Suppressor macrophage treated with lipopolysaccharide for 1 hour (primary cell): ENCODE measurements at places on chromosomes 12 and 14.

GRCh38 chr12:104480826-104481440 is 24.2 kb downstream of the CHST11 start:
- peak; percentile 85 for DNase-seq

GRCh38 chr14:49898485-49898884 is 5.6 kb downstream of the ARF6 start:
- DNase-seq, result no peak

DNA sequence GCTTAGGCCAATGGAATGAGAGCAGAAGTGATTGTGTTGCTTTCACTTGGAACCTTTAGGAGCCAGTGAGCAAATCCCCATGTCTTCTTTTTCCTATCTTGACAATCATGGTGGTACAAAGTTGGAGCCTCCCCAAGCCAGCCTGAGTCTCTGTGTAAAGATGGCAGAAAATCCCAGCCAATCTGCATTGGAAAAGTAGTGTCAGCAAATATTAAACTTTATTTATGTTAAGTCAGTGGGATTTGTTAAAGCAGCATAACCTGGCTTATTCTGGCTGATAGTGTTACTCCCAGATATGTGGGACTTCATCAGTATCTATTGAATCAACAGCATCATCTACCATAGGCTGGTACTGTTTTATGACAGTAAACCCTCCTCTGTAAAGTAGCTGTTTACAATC is 2.2 kb upstream of the NUAK1 start:
- no peak for DNase-seq

DNA sequence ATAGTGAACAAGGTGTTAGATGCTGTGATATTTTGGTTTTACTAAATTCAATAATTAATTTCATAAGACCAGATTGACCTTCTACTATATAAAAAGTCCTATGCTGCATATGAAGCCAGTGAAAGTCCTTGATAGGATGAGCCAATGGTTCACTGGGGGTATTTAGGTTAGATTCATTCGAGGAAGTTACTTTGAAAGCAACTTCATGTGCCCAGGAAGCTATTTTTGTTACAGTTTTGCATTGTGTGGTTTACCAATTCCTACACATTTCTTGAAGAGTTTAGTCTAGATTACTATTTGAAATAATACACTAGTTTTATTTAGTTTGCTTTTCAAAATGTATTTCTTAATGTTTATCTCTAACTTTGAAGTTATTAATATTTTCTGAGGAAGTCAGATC is 58.5 kb upstream of the RMST start:
- DNase-seq, result no peak

- DNase-seq, result no peak
Observed at GRCh38 chr12:89179245-89179644, 173.1 kb downstream of the DUSP6 start.

DNA sequence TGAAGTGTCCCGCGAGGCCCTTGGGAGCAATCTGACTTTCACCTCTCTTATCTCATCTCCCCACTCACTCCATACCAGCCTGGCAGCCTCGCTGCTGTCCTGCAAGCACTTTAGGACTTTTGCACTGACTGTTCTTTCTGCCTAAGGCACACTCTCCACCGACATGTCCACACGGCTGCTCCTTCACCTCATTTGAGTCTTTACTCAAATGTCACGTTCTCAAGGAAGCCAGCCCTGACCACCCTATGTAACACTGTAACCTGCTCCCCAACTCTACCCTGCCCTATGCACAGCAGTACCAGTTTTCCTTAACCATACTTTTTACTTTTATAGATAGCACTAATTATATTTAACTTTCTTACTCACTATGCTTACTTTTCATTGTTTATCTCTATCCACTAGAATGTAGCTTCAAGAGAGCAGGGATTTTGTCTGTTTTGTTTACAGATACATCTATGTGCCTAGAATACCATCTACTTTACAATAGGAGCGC is 32.0 kb downstream of the PRKD1 start:
- no peak for DNase-seq

- DNase-seq, result no peak
Observed at GRCh38 chr12:110943373-110943772, 23.0 kb upstream of the MYL2 start.

GRCh38 chr14:58846682-58847465 is 209.1 kb downstream of the DACT1 start:
- no peak for DNase-seq

DNA sequence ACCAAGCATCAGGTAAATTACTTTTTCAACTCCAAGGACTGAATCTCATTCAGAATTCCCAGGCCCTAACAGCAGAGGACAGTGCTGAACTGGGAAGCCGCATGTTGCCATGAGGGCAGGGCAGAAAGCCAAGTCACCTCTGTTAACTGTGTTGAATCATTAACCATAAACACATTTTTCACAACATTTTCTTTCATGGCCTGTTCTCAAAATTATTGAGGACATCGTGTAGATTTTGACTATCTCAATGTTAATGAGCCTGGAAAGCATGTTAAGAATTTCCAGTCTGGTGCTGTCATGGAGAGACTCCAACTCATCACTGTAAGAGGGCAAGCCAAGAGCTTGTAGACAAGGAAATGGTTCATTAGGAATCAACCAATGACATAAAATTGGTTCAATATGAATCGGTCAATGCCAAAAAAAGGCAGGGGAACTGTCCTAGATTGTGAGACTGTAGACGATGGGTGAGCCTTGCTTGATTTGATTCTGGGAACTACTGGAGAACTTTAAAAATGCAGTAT is 33.7 kb downstream of the CPM start:
- no peak for DNase-seq

DNA sequence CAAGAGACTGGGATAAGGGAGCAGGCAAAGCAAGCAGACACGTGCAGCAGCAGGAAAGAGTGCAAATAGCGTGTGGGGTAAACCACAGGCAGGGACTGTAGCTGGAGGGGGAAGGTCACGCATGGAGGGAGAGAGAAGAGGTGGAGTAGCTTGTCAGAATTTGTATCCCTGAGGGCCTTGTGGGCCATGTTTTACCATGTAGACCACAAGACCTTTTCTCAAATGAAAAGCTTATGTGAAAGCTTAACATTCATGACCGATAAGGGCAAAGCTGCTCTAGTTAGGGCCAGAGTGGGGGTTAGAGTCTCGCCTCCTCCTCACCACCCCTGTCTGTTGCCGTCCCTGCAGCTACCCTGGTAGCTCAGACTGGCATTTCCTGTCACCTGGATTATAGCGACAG is 152.9 kb upstream of the E2F7 start:
- DNase-seq, result no peak

DNA sequence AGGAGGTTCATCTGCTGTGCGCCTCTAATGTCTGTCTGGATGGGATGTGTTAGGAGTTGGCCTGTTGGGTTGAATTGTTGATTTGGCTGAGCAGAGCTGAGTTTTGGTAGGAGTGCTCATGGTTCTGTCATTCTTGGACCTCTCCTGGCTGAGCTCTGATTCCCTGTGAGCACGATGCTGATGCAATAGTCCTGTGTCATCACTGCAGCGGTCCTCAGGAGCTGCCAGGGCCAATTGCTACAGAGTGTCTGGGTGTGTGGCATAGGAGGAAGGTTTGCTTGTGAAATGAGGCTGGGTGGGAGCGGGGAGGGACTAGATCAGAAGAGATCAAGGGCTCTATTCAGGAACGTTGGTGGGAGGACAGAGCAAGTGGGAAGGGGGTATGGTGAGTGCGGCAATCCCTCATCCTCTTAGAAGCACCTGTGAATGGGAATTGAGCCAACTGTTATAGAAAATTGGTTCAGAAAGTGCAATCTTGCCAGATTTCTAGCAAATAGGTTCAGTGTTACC is 21.2 kb downstream of the PEX5 start:
- DNase-seq, result no peak

DNA sequence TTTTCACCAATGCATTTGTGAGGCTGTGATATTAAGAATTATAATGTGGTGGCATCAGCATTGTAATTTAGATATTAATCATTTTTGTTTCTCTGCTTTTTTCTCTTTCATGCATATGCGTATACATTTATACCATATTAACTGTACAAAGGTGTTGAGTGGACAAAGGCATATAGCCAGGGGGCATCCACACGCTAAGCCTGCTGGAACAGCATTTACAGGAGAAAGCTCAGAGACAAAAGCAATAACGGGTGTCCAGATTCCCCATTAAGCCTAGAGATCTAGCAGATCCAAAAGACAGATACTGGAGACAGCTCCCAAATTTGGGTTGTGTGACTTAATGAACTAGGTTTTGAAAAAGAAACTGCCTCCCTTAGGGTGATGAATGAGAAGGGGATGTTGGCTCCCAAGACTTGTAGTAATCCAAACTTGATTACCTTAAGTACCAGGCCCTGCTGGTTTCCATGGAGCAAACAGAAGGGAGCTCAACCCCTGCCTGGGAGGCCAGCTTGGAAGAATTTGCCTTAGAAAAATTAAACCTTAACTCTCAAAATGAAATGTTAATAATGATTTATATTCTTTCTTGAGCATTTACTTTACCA is 181.9 kb downstream of the SLC6A15 start:
- DNase-seq, result no peak

- DNase-seq, result no peak
Observed at GRCh38 chr14:21054123-21054767, 3.4 kb upstream of the RNASE8 start.

GRCh38 chr12:16542586-16542985 is 63.4 kb downstream of the LMO3 start:
- no peak for DNase-seq

DNA sequence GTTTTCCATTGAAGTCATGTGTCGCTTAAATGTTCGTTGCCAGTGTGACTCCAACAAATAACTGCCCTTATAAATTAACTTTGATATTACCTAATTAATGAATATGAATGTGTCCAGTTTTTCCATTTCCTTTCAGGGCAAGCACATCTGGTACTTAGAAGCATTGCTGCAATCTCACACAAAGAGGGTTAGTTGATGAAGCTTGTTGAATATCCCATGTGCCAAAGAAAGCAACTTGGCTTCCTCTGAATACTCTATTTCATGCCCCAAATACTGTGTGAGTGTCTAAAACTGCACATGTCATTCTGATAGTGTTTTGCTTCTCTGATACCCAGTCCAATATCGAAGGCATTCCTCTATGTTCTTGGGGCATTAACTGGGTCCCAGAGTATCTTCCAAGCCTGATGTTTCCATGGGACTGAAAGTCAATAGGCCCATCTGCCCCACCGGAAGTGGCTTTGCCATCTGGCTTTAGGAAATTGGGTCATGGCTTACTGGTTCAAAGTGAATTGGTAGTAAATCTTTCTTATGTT is 75.8 kb upstream of the CNTN1 start:
- DNase-seq, result no peak

- no peak for DNase-seq
Observed at GRCh38 chr14:106670011-106670410, 1143.6 kb downstream of the TMEM121 start.

GRCh38 chr14:77197988-77198387 is 16.4 kb downstream of the TMEM63C start:
- no peak for DNase-seq

- peak; percentile 46 for DNase-seq
Observed at GRCh38 chr14:98138666-98139065, 1133.3 kb downstream of the BCL11B start.

DNA sequence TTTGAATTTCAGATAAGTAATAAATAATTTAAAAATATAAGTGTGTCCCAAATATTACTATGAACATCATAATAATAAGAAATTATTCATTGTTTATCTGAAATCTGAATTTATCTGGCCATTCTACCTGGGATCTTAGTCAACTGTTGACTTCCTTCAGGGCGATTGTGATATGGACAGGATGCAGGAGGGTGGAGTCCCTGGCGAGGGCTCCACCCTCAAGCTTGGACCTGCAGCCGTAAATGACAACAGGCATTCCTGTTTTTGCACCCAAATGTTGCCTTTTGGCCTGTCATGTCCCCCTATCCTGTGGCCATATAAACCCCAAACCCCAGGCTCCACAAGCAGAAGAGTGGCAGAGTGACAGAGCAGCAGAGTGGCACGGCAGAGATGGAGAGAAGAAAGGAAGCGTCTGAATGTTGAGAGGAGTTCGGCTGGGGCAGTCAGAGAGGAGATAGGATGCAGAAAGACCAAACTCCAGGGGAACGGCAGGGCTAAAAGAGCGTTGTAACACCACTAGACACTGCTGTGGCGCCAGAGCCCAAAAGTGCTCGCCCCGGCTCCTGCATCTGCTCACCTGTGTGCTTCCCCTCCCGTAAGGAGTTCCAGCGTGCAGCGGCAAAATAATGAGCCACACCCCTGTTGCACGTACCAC is 39.4 kb upstream of the FUT8 start:
- DNase-seq, result no peak

- peak; percentile 59 for DNase-seq
Observed at GRCh38 chr14:75494896-75495295, 27.4 kb upstream of the BATF start.

GRCh38 chr12:96421014-96421413 is 20.8 kb upstream of the CDK17 start:
- no peak for DNase-seq

DNA sequence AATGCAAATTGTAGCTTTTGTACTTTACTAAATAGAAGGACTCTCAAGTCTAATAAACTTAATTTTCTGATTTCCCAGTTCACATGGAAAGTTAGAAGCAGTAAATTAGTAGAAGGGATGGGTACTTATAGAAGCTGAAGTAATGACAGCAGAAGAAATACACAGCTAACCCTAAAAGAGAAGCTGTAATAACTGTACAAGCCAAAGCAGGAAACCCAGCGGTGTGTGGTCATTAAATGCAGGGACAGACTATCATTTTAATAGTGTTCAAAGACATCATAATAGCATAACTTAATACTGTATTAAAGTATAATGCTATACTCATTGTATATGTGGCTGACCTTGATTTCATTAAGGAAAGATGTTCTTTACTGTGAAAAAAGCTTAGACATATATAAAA is 74.9 kb downstream of the PCNX1 start:
- peak; percentile 13 for DNase-seq

DNA sequence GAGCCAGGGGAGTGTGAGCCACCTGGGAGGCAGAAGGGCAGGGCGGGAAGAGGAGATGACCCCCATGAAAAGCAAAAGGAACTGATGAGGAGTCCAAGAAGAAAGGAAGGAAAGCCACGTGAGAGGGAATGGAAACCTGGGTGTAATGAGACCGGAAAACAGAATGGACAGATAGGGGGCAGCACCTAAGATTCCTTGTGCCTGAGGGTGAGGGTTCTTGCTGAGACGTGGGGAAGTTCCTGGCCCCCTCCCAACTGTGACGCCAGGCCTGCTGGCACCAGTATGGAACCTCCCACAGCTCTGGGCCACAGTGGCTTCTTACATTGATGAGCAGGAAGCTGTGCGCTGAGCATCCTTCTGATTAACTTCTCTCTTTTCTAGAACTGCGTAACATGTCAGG is 30.8 kb downstream of the TTC7B start:
- DNase-seq, result peak; percentile 57

- no peak for DNase-seq
Observed at GRCh38 chr12:104490850-104491249, 34.1 kb downstream of the CHST11 start.

DNA sequence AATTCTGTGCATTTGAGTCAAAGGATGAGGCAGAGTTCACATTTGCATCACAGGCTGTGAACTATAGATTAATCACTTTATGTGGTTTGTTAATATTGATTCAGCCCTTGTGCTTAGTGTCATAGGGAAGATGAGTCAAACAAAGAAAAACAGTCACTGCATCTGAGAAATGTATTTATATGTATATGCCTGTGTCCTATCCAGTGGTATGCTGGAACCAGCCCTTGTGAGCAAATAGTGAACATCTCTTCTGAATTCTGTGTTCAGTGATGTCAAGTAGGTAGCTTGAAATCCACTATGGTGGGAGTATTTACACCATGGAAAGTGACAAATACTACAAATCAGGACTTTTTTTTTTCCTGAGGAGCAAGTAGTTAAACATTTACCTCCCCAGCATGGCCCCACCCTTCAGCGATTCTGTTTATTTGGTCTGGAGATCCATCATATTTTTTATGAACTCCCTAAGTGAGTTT is 128.5 kb downstream of the HMGA2 start:
- peak; percentile 17 for DNase-seq

- DNase-seq, result no peak
Observed at GRCh38 chr12:1189163-1189562, 198.1 kb downstream of the ERC1 start.
